ENCODE measurements at places on chromosomes 7 and 10.

- no peak for DNase-seq
Observed at GRCh38 chr10:108014145-108014901, 849.8 kb upstream of the SORCS1 start.

DNA sequence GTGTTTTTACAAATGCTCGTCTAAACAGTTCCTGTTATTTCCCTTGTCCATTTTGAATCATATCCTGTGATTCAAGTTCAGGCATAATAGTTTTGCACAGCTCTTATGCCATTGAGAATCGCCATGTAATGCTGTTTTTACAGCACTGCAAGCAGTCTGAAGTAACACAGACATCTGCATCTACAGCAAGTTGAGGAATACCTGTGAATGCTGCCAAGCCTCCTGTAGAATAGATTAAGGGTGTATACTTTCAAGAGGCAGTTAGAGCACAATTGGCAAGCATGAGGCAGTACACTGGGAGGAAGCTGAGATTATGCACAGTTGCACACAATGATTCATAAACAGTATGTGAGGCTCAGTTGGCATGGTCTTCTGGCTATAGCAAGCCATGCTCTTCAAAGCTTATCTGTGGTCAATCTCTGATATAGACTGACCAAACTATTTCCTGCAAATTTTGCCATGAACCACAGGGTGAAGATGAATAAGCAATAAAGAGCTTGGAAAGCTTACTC lies 121.9 kb upstream of the AKR1E2 start:
- DNase-seq: no peak

- no peak for DNase-seq
Observed at GRCh38 chr7:35700333-35700732, 5.4 kb upstream of the HERPUD2 start.

- DNase-seq: no peak
Observed at GRCh38 chr7:76364198-76364584, 5.4 kb upstream of the YWHAG start.

GRCh38 chr7:46637793-46638735 lies 717.0 kb upstream of the IGFBP3 start:
- no peak for DNase-seq
